ENCODE measurements at places on chromosomes 7 and 10.

- DNase-seq, result no peak
Measured at GRCh38 chr7:117297606-117298005, 25.3 kb downstream of the WNT2 start.

DNA sequence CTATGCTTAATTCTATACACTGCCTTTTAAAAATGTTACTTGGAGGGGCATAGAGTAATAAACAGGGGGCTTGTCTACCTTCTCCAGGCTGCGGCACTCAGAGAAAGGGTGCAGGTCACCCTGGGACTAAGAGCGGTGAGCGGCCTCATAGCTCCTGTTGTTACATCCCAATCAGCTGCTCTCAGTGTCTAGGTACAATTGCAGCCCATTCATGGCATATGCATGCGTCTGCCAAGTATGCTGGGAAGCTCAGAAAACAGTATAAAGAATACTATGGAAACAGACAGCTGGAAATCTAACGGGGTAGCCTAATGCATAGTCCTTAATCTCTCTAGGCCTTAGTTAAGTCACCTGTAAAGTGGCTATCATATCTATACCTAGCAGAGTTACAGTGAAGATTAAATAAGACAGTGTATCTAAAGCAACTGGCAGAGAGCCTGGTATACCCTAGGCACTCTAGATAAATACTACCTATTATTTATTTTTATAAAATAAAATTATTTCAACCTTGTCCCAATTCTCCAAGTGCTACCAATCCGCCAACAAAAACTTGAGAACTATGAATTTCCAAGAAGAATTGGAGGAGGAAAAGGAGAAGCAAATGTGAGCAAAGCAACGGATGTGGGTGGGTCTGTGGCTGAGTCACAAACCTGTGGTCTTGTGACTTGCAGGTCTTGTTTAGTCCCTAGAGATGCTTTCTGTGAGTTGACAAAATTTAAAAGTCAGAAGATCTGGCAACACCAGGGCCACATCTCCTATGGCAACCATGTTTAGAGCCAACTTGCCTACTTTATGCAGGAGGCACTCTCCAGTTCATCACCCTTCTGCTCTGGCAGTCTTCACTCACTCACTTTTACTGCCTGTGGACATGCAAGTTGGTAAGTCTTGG, 183.0 kb downstream of the RAPGEF5 start:
- no peak for DNase-seq

DNA sequence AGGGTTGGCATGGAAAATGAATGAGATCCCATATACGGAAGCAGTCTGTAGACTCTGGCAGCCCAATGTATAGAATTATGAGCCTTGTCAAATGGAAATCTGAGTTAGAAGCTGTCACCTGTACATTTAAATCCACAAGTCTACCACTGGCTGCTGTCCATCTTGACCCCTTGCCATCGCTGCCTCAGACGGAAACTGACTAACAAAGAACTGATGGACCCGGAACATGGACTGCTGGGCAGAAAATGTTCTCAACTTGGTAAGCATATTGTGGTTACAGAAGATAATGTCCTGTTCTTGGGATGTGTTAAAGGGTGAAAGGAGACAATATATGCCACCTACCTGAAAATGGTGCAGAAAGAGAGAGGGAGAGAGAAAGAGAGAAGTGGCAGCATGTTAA, 37.5 kb downstream of the PARP12 start:
- DNase-seq, result no peak

- DNase-seq, result no peak
Measured at GRCh38 chr7:76424413-76425111, at the start of gene ZP3. ZP3 (plus strand) TSS chr7:76424950; CDS start chr7:76424965, 15 bp downstream.

GRCh38 chr7:3020416-3020815, 23.3 kb downstream of the CARD11 start:
- DNase-seq, result no peak

GRCh38 chr10:6034371-6034770, 27.8 kb downstream of the IL2RA start:
- no peak for DNase-seq

GRCh38 chr10:88193018-88193417, 329.6 kb downstream of the PTEN start:
- DNase-seq, result no peak

GRCh38 chr7:36994456-36995112, 270.3 kb upstream of the AOAH start:
- DNase-seq, result no peak

GRCh38 chr7:123692471-123692877, 36.8 kb downstream of the LMOD2 start:
- DNase-seq, result no peak

DNA sequence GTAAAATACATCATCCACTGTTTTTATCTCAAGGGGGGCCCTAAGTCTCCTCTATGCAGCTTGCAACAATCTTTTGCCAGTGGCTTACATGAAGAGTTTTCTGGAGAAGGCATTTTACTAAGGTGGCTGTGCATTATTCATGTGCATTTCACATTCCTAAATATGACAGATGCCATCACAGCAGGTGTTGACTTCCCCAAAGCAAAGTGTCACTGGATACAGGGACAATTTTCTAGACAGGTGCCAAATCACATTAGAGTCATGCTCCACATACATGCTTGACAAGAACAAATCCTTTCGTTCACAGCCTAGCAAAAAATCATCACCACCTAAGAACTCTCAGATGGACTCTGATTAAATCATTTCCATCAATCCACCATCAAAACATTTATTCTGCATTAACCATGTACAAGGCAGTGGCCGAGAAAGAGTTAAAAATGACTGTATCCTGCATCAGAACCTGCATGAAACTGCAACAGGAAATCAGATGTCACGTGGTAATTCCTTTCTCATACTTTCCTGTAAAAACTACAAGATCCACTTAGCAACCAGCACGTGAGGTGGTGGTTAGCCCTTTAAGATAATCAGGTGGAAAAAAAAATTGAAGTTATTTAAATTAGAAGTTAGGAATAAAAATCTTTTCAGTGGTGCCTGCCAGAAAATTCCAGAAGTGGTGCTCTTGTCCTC, 88.2 kb upstream of the AFAP1L2 start:
- no peak for DNase-seq

DNA sequence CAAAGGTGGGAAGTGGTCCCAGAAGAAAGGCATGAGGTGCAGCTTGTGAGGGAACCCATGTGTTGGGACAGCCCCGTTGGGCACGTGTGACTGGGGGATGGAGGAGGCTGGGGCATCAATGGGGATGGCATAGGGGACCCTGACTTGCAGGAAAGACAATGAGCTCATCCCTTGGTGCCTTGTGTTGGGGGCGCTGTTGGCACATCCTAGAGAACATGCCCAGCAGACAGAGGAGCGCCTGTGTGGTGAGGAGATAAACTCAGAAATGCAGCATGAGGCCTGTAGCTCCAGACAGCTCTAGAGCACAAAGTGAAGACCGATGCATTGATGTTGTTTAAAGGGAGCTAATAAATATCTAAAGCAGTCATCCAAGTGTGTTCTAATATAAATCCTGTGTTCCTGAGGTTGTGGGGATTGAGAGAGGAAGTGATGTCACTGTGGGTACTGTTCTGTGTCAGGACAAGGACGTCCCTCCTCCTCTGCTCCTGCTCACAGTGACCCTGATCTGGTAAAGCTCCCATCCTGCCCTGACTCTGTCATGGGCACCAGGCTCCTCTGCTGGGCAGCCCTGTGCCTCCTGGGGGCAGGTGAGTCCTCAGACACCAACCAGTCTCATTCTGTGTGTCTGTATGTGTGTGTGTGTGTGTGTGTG, 126.1 kb upstream of the PRSS58 start:
- no peak for DNase-seq

- no peak for DNase-seq
Measured at GRCh38 chr10:80170641-80171040, 34.7 kb downstream of the ANXA11 start.

Data from coronary artery (tissue), 2 donors.